ENCODE measurements at places on chromosomes 4 and X.

DNA sequence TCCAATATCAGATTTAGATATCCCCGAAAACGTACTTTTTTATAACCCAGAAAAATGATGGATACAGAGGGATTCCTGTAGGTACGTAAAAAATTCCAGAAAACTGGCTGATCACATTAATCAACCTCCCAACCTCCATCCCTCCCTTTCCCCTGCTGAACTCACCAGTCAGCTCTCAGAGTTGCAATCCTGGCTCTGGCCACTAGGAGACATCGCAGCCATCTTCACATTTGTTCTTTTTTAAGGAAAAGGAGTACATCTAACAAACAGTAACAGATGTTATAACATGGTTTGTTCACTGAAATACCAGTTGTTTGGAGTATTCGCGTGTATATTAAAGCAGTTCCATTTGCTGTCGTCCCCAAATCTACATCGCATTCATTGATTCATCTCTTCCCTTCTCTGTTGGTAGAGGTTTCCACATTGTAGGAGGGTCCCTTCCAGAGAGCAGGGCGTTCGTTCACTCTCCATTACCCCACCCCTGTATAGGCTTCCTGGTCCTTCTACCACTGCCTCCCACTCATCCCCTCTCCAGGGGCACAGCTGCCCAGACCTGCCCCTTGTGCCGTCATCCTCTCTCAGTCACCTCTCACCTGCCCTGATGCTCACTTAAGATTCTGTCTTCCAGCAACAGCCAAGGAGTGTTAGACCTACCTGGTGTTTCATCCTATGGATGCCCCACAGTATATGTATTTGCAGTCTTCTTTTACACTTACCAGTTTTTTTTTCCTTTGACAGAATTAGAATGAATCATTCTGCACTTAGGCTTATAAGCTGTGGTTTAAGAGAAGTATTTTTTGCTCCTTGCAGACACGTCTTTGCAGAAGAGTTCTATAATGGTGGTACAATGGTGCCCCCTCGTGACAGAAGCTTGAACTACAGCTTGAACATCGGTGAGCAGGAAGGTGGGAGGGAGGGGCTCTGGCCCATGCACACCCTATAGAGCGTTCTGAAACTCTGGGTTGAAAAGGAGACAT is 36.8 kb upstream of the RAB40AL start:
- DNase-seq, result peak; percentile 61

DNA sequence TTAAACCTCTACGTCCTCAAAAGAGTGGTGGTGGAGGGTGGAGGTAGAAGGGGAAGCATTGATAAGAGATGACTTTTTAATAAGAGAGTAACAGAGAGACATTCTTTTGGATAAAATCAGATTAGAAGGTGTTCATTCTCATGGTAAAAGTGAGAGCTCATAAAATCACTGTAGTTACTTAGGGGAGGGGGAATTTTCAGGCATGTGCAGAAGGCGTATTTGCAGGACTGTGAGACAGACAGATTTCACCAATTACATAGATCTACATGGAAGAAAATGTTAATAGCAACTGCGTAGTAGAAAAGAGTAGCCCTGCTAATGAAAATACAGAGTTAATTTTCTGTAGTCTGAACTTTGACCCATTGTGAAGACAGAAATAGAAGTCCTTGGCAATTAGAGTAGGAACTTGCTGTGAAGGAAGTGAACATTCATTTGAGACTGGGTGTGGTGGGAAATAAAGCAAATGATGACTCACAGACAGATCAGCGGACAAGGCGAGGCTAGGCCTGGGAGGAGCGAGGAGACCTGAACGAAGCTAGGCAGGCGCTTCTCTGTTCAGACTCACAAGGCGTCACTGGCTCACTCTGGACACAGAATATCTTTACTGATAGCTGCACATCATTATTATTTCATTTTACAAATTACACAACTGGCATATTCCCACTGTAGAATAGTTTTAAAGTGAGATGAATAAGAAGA is 57.2 kb upstream of the FAM9C start:
- peak; percentile 57 for DNase-seq

DNA sequence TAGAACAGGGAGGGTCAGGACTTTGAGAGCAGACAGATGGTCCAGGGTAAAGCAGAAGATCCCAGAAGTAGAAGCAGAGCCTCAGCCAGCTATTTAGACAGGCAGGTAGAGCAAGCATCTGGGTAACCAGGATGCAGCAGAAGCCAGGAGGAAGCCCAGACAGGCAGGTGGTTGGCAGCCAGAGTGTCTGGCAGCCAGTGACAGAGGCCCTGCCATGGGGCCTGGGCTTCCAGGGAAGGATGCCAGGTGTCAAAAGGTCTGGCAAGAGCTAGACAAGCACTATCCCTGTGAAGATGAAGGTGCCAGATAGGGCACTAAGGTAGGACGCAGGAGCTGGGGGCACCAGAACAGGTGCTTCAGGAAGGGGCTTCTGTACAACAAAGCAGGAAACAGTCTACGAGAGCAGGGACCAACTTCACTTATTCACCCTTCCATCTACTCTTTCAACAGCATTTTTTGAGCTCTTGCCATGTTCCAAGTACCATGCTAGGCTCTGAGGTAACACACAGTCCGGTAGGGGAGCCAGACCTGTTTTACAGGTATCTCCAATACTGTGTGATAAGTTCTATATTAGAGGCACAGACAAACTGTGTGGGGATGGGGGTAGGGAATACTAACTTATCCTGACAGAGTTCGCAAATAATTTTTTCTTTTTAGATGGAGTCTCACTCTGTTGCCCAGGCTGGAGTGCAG is 38.1 kb upstream of the GJB1 start:
- no peak for DNase-seq

DNA sequence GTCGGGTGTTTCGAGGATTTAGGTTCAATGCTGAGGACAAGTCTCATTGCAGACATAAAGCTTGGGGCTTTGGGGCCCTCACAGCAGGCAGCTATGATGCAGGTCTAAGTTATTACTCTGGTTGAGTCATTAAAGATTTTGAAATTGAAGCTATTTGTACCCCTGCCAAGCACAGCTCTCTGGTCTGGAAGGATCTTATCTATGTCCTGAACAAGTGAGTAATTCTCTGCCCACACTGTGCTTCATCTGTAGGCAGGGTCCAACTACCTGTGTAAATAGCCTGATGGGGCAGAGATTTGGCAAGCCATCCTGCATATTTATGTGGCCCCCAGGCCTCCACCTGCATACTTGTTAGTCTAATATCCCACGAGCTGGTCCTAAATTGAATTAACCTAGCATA is 41.4 kb upstream of the MAGEA4 start:
- no peak for DNase-seq

GRCh38 chr4:12633053-12633651 is 851.0 kb downstream of the RAB28 start:
- peak; percentile 38 for DNase-seq

DNA sequence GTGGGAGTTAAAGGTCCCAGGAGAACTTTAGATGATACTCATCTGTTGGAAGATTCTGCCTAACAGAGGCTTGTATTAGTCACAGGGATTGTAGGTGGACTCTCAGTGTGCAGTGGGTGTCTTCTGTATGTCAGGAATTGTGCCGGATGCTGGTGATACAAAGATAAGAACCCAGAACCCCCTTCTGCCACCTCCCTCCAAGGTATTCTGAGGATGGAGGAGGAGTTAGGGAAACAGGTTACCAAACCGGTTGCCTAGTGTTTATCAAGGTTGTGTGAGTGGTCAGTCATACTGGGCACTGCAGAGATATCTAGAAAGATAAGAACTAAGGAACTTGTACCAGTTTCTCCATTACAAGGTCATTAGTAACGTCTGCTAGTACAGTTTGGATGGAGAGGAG is 61.6 kb downstream of the PTTG2 start:
- DNase-seq, result no peak

DNA sequence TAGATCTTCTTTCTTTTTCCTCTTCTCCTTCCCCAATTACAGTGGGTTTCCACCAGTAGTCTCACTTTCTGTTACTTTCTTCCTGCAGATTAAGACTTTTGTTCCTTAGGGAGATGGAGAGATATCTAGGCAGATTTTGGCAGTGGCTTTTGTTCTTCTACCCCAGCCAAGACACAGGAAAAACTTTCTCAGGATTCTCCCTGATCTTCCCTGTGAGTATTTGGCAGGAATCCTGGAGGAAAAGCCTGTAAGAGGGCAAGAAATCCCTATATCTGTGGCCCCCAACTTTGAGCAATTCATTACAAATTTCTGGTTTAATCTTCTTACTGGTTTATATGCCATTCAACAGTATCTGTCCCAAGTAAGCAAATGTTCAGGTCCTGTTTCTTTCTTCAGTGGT is 21.9 kb downstream of the SLC9A7 start:
- DNase-seq, result no peak

- no peak for DNase-seq
Observed at GRCh38 chr4:99321241-99322191, at the start of gene ADH1B. Gene ADH1B (minus strand): TSS chr4:99321401. CDS start chr4:99321331, 70 bp downstream.

- DNase-seq, result no peak
Observed at GRCh38 chr4:58761563-58761962, 1651.4 kb upstream of the IGFBP7 start.

- DNase-seq, result no peak
Observed at GRCh38 chr4:11700751-11701226, 272.1 kb upstream of the HS3ST1 start.

GRCh38 chr4:147447786-147448185 is 33.1 kb upstream of the EDNRA start:
- DNase-seq, result no peak

DNA sequence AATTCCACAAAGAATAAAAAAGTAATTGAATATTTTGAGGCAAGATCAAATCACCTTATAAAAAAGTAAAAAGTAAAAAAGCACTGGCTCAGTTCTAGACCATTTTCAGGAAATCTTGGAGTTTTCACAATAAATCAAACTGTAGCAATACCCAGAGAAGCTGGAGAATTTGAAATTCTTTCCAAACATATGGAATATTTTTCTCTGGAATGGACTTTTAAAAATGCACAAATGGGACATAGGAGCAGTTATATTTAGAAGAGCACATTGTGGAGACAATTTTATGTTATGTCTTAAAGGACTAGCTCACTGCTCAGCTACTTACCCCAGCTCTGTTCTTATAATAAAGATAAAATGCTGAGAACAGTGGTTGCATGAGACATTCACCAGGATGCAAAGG is 211.9 kb upstream of the KIT start:
- DNase-seq, result no peak
